ENCODE measurements at places on chromosomes 11 and 22. TPM values are rescaled to one million over a fixed set of nuclear protein-coding genes. Genes with fewer than 3 reads are reported as not detected.

A4GALT gene
- total RNA-seq = 16.2 TPM

MB gene
- total RNA-seq = not detected

EWSR1 gene
- 427 TPM for total RNA-seq

EFEMP2 gene
- total RNA-seq = 4.5 TPM

GRM5 gene
- 0.45 TPM for total RNA-seq

MS4A6A gene
- total RNA-seq = not detected

SLC25A18 gene
- total RNA-seq = 1.9 TPM

SRRD gene
- total RNA-seq = 17.8 TPM

P4HA3 gene
- total RNA-seq = not detected

SLC7A4 gene
- total RNA-seq = 0.16 TPM

HBE1 gene
- total RNA-seq = not detected

SDF2L1 gene
- 60.3 TPM for total RNA-seq

MS4A6E gene
- total RNA-seq = not detected

RTN4R gene
- total RNA-seq = 33.4 TPM
